ENCODE measurements at places on chromosomes 3 and 15.

- no peak for DNase-seq
Observed at GRCh38 chr3:194440756-194441155, 41.7 kb upstream of the GP5 start.

GRCh38 chr15:20340931-20341661 is 200.5 kb downstream of the GOLGA6L6 start:
- no peak for DNase-seq

- DNase-seq = no peak
Observed at GRCh38 chr3:30091686-30092085, 514.7 kb upstream of the TGFBR2 start.

DNA sequence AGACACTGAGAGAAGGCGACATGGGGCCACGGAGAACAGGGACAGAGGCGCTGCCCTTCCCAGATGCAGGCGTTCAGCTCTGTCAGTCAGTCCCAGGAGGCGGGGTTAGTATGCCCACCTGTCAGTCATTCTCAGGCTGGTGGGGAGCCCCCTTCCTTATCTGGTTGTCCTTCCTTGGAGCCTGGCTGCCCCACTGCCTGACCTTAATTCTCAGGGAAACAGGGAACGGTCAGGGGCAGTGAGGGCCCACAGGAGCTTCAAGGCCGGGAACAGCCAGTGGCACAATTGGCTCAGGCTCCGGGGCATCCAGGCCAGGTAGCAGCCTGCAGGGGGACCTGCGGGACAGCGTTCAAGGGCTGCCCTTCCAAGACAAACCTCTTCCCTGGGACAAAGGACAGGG is 133.2 kb downstream of the CHSY1 start:
- no peak for DNase-seq

- no peak for DNase-seq
Observed at GRCh38 chr3:52055537-52056351, 627 bp downstream of the DUSP7 start.

DNA sequence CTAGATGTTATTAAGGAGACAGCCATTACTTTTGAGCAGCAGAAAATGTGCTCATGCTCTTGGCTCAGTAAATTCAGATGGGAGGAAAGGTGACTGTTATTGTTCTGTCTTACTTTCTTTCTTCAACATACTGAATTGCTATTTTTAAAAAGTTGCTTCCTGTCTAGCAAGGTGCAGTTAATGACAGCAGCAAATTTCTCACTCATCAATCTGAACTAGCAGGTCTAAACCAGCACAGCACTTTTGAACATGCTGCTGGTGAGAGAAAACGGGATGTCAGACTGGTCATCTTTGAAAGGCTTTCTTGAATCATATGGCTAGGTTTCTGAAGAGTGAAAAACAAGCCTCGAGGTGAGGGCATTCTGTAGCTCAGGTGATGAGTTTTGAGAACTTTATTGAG is 384.7 kb downstream of the MFSD1 start:
- no peak for DNase-seq
